ENCODE measurements at places on chromosomes 5 and 9.

- DNase-seq: no peak
Measured at GRCh38 chr5:58680503-58680902, 97.6 kb downstream of the RAB3C start.

DNA sequence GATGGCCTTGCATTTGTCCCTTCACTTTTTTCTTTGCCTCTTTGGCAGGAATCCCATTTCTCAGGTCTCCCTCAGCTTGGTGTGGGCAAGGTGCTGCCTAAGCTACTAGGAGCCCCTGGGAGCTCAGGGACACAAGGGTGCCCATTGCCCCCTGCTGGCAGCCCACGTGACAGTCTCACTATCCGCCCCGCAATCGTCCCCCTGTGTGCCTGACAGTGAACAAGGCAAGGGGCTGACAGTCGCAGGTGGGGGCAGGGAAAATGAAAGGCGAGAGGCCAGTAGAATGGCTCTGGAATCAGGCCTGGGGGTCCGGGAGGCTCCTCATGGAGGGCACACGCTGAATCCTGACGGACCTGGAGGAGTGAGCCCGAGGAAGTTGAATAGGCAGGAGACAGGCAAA is 2.0 kb upstream of the PCDH12 start:
- no peak for DNase-seq

GRCh38 chr9:30630459-30630858 is 1754.0 kb upstream of the ACO1 start:
- no peak for DNase-seq

DNA sequence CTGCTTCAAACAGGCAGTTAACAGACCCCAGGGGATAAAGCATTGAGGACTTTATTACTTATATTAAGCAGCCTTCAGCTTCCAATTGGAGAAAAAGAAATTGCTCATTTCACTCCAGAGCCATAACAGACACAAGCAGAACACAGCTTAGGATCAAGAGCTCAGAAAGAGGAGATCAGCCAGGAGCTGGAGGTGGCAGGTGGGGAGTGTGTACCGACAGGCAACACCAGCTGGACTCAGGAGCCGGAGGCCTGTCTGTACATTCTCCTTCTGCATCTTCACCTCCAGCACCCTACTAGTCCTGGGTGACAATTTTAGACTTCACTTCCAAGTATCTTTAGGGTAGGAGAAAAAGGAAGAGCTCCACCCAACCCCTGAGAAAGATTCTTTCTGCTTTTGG is 35.8 kb downstream of the NRG2 start:
- DNase-seq: no peak

GRCh38 chr9:87725900-87726709 is at the start of gene CTSL:
CTSL (plus strand) TSS chr9:87726119; CDS start chr9:87727604, 1,485 bp downstream.
- no peak for DNase-seq

GRCh38 chr5:11273180-11273903 is 512.3 kb upstream of the DAP start:
- no peak for DNase-seq

DNA sequence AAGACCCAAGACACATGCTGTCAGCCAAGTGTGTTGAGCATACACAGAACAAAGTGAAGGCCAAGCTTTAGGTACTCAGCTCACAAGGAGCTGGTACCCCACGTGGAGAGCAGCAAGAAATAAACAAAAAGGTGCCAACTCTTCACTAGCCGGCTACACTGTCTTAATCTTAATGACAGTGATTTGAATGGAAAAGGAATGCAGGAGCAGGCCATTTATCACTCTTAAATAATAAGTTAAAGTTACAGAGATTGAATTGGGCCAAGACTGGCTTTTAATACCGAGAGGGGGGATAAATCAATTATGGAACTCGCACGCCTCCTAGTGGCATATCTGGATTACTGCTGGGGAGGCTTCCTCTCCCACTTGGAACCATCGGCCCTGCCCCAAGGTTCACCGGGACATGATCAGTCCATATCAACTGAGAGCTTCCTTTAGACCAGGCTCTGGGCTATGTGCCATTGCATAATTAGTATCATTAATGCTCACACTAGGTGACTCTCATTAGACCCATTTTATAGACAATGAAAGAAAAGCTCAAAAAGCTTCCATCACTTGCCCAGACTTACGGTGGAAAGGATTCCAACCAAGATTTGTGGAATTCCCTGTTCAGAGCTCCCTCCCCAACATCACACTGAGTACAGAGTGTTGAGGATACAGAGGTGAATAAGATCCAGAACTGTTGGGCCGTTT is 94.0 kb downstream of the ACTL7B start:
- peak; percentile 25 for DNase-seq

GRCh38 chr5:124060011-124060410 is 548.0 kb downstream of the CSNK1G3 start:
- no peak for DNase-seq

GRCh38 chr5:15704397-15704947 is 204.5 kb downstream of the FBXL7 start:
- DNase-seq: no peak

DNA sequence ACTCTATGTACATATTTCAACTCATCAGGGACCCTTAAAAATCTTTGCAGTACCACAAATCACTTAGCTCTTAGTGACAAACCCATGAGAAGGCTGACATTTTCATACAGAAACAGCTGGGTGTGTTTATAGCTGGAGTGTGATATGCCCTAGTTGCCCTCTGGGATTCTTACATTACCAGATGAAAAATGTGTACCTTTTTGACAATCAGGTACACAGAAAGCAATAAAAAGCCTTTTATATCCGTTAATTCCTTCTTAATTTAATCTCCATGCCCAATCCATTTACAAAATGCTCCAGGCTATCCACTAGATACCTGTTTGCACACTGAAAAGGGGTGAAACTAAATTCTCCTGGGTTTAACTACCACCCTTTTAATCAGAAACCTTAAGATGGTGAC is 222.9 kb downstream of the KIAA0825 start:
- no peak for DNase-seq

- no peak for DNase-seq
Measured at GRCh38 chr9:126233913-126234525, 92.6 kb upstream of the MVB12B start.

GRCh38 chr5:137822158-137822764 is 45.4 kb upstream of the MYOT start:
- no peak for DNase-seq

DNA sequence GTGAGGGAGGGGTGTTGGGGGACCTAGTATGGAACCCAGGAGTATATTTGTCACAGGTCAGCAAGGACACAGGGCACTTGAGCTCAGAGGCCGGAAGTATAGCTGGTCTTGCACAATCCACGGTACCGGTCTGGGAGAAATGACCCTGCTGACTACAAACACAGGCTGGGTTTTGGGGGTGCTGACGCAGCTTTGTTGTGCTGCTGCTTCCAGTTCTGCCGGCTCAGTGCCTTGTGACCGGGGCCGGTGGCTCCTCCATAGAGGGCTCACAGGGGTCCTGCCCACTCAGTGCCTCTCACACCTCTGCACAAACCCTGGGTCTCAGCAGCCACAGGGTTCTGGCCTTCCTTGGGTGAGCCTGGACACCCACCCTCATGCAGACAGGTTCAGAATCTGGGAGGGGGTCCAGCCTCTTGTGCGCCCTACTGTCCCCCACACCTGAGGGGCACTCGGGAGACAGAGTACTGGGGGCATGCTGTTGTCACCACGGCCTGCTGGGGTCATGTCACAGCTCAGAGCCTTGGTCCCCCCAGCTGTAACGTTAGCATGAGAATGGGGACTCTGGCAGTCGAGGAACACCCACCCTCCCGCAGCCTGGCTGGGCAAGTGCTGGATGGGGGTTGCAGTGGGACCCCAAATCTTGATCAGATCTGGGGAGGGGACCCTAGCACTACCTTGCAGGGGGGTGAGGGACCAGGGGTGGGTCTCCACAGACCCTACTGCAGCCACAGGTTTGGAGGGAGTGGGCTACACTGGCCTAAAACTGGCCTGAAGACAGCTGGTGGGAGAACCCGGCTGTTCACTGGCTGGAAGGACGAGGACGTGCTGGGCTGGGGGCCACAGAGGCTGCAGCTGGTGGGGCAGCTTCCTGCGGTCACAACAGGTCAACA is 17.7 kb downstream of the NINJ1 start:
- no peak for DNase-seq

GRCh38 chr5:66223637-66224036 is 79.5 kb downstream of the SREK1 start:
- DNase-seq: no peak

GRCh38 chr5:153276151-153276550 is 214.3 kb upstream of the GRIA1 start:
- peak; percentile 5 for DNase-seq

GRCh38 chr5:42005561-42006153 is 80.6 kb downstream of the FBXO4 start:
- DNase-seq: no peak

GRCh38 chr9:133453651-133454050 is 6.1 kb upstream of the CACFD1 start:
- no peak for DNase-seq

DNA sequence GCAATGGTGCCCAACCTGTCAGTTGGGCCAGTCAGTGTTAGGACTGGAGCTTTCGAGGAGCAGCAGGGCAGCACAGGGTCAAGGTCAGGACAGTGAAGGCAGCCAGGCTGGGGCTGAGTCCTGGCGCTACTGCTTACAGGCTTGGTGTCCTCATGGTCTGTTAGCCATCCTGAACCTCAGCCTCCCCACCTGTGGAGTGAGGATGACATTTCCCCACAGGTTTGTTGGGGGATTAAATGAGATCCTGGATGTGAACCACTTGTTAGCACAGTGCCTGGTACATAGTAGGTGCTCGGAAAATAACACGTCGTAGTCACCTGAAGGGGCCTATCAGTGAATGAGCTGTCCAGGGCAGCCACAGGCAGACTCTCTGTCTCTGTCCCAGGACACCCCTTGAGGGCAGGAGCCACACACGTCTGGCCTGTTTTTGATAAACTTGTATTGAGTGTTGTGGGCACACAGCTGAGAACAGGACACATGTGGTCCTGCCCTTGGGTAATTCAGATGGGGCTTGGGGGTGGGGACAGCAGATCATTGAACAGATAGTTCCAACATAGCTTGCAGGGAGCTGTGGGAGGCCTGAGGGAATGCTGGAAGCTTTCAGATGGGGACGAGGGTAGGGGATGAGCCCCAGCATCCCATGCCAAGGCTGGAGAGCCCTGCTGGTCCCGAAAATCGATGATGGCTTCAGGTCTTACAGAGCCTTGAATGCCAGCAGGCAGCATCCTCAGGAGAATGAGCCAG is 69.3 kb downstream of the AMBP start:
- DNase-seq: no peak

- no peak for DNase-seq
Measured at GRCh38 chr9:97534185-97534584, 32.7 kb downstream of the TMOD1 start.

- no peak for DNase-seq
Measured at GRCh38 chr9:1977026-1977425, 38.1 kb upstream of the SMARCA2 start.

- DNase-seq: no peak
Measured at GRCh38 chr9:105694848-105695581, 674 bp downstream of the TMEM38B start.

GRCh38 chr9:29211580-29212396 is 1638.5 kb upstream of the C9orf72 start:
- DNase-seq: no peak

DNA sequence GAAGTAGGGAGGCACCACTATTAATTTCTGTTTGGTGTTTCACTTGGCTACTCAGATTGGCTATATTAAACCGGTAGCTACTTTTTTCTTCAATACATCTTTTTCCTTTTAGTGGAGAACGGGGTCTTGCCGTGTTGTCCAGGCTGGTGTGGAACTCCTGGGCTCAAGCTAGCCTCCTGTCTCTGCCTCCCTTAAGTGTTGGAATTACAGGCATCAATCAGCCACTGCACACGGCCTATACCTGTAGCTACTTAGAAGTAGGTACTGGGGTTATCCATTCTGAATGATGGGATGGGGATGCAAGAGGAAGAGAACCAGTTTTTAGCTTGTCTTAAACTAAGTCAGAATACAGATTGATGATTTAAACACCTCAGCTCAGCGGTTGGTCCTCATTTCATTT is 1.7 kb downstream of the UBE2D2 start:
- no peak for DNase-seq

DNA sequence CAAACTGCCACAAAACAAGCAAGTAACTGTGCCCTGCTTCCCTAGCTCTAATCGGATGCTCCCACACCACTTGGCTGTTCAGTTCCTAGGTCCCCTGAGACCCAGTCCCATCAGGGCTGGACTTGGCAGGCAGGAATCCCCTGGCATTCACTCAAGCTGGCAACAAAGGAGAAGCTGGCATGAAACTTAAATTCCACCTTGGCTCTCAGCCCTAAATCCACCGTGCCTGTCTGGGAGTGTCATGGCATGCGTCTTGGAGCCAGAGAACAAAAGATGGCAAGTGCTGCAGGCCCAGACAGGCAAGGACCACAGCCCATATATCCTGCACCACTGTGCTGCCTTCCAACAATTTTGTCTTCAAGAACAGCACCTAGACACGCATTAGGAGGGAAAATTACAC is 38.2 kb downstream of the ETF1 start:
- no peak for DNase-seq

DNA sequence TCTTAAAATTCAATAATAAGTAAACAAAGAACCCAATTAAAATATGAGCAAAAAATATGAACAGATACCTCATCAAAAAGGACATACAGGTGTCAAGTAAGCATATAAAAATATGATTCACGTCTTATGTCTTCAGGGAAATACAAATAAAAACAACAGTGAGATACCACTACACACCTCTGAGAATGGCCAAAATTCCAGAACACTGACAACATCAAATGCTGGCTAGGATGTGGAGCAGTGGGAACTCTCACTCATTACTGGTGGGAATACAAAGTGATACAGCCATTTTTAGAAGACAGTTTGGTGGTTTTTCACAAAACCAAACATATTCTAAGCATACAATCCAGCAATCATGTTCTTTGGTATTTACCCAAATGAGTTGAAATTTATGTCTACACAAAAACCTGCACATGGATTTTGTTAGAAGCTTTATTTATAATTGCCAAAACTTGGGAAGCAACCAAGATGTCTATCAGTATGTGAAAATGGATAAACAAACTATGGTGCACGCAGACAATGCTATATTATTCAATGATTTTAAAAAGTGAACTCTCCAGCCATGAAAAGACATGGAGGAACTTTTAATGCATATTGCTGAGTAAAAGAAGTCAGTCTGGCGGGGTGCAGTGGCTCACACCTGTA is 252.3 kb downstream of the NR3C1 start:
- DNase-seq: no peak

GRCh38 chr9:96464426-96464825 is 14.5 kb downstream of the HABP4 start:
- DNase-seq: no peak

- DNase-seq: peak; percentile 21
Measured at GRCh38 chr5:177086654-177087397, at the start of gene FGFR4. FGFR4 (plus strand) TSS chr5:177086915; CDS start chr5:177089603, 2,688 bp downstream.

DNA sequence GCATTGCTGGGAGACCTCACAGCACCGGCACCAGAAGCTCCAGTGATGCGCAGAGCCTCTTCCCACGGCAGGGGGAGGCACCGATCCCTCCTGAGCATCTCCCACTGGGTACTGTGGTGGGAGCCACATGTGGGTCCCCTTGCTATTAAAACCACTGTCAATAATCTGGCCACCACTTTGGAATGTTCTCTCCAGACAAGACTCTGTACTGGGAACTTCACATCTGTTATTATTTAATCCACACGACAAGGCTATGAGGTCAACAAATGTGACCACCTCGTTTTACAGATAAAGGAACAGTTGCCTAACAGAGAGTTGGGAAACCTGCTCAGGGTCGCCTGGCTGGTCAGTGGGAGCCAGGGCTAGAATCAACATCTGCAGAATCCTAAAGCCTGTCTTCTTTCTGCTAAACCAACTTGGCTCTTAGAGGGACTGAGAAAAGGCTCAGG is 72.7 kb downstream of the EPB41L4B start:
- DNase-seq: no peak

- DNase-seq: no peak
Measured at GRCh38 chr5:172713113-172713808, 57.7 kb downstream of the DUSP1 start.
